Stimulated activated CD8-positive, alpha-beta memory T cell treated with anti-CD3 and anti-CD28 coated beads, Interleukin-7, amount 100 ng/mL, for 1 hour (primary cell): ENCODE measurements at places on chromosomes 3 and 15.

GRCh38 chr3:103657756-103658155 is 1222.9 kb downstream of the ZPLD1 start:
- DNase-seq = no peak

DNA sequence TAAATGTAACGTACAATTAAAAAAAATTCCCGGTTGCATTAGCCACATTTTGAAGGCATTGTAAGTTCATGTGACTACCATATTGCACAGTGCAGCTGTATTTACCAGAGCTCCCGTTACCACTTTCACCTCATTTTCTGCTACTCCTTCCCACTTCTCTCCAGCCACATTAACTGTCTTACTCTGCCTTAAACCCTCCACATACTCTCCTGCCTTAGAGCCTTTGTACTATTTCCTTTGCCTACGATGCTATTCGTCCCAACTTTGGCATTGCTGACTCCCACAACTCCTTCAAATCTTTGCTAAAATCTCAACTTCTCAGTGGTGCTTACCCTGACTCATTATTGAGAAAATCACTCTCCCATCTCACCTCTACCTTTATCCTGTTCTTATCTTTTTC is 115.2 kb downstream of the CADM2 start:
- no peak for DNase-seq

DNA sequence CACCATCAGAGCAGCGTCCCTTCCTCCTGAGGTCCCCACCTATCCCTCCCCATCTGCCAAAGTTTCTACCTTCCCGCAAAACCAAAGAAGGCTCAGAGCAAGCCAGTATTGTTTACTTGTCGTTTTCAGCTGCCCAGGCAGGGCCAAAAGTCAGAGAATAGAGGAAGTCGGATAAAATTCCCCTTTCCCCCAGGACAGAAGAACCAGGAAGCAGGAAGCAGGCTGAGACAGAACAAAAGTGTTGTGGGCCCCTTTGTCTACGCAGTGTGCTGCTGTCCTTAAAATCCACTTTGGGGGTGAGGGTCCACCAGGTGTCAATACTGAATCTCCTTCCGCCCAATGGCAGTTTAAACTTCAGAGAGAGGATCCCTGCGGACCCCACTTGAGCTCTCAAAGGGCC is 18.5 kb upstream of the RPL32 start:
- DNase-seq = no peak

- DNase-seq = no peak
These were observed 84.0 kb upstream of the SKOR1 start for GRCh38 chr15:67741308-67741707.

GRCh38 chr3:37256447-37256846 is 82.1 kb upstream of the LRRFIP2 start:
- DNase-seq = no peak

DNA sequence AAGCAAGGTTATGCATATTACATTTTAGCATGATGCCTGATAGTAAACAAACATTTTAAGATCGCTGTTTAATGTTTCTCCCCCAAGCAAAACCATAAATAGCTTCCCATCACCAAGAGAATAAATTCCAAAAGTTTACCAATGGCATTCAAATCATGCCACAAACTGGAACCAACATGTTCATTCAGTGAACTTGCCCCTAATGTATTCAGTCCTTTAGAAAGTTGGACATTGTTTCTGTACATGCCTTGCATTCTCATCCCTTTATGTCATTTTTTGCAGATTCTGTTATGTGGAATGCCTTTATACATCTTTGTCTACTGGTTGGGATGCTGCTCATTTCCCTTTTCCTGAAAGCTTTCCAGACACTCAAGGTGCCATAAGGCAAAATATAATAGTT is 105.5 kb downstream of the PYDC2 start:
- no peak for DNase-seq

GRCh38 chr3:55074796-55075195 is 146.9 kb upstream of the LRTM1 start:
- no peak for DNase-seq

- DNase-seq = no peak
These were observed 375.5 kb upstream of the CFAP20DC start for GRCh38 chr3:59425371-59425770.

GRCh38 chr3:12839156-12839946 is 2.0 kb downstream of the RPL32 start:
- DNase-seq = no peak

- DNase-seq = no peak
These were observed 216.1 kb downstream of the PTPRG start for GRCh38 chr3:61777483-61777882.

- no peak for DNase-seq
These were observed 70.2 kb upstream of the BFSP2 start for GRCh38 chr3:133329626-133330025.

GRCh38 chr3:133271539-133271938 is 128.3 kb upstream of the BFSP2 start:
- no peak for DNase-seq

GRCh38 chr3:11392014-11392859 is 120.0 kb downstream of the ATG7 start:
- no peak for DNase-seq

DNA sequence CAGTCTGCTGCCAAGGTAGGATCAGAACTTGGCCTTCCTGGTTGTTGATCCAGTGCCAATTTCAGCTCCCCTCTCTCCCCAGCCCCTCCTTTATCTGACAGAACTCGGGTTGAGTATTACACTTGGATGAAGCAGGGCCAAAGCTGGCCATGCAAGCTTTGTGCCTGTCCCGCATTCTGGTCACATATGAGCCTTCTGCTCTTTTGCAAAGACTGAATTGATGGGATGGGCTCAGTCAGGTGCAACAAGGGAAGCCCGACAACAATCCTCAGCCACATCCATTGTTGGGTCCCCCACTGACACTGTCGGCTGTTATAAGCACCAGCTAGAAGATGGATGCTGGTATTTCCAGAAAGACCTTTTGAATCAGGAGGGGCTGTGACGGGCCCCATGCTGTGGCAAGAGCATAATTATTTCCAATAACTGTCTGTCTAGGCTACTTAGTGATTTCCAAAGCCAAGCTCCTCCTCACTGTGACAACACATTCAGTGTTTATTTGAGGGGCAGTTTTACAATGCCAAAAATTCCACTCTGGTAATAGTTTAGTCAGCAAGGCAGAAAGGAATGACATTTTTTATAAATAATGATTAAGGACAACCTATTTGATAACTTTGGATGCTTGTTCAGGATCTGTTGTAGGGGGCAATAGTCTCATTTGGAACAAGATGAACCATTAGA is 146.8 kb upstream of the FRMD4B start:
- no peak for DNase-seq

- no peak for DNase-seq
These were observed 13.1 kb upstream of the LRTM1 start for GRCh38 chr3:54940971-54941370.

DNA sequence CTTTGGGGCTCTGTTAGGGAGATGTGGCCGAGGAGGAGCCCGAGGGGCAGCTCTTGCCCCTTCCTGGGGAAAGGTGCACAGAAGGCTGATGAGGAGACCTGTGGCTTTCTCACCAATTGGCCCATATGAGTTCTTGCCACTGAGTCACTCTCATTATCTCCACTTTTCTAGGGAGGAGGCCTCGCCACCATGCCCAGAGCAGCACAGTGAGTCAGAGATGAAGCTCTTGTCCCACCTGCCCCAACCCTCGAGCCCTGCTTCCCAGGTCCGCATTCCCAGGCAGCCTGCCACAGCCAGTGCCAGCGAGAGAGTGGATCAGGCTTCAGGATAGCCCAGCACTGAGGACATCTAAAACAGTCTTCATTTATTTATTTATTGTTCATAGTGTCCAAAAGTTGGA is 53.5 kb downstream of the AMOTL2 start:
- DNase-seq = no peak

- no peak for DNase-seq
These were observed 46.2 kb downstream of the CTDSPL start for GRCh38 chr3:37907906-37908305.

DNA sequence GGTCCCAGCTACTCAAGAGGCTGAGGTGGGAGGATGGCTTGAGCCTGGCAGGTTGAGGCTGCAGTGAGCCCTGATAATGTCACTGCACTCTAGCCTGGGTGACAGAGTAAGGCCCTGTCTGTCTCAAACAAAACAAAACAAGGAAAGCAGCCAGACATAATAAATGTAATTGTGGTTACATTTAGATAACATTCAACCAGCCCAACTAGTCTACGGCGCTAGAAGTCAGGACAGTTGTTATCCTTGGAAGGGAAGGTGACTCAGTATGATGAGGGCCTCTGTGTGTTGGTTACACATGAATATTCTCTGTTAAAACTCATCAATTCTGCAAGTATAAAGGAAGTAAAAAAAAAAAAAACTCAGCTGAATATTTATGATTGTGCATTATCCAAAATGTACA is 27.0 kb upstream of the CSPG5 start:
- DNase-seq = no peak

- DNase-seq = no peak
These were observed 297.6 kb downstream of the TBC1D5 start for GRCh38 chr3:17444865-17445264.

- no peak for DNase-seq
These were observed 116.5 kb downstream of the CMSS1 start for GRCh38 chr3:99933971-99934750.

DNA sequence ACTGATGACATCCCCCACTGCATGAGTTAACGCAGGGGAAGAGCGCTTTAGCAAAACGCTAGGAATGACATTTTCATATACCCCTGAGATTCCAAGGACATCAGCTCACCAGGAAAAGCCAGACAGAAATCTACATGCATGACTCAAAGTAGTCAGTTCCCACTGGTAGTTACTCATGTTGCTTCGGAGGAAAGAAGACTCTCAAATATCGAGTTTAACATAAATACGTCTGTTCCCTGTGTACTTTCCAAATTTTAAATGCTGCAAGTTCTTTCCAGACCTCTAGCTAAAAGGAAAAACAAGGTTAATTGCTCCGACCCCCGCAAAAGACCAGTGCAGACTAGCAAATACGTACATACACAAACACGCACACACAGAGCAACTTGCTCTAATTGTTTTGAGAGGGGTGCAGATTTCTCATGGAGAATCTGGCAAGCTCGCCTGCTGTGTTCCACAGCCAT is 115.4 kb upstream of the PRICKLE2 start:
- no peak for DNase-seq

GRCh38 chr15:81885135-81885534 is 160.7 kb downstream of the MEX3B start:
- DNase-seq = no peak

DNA sequence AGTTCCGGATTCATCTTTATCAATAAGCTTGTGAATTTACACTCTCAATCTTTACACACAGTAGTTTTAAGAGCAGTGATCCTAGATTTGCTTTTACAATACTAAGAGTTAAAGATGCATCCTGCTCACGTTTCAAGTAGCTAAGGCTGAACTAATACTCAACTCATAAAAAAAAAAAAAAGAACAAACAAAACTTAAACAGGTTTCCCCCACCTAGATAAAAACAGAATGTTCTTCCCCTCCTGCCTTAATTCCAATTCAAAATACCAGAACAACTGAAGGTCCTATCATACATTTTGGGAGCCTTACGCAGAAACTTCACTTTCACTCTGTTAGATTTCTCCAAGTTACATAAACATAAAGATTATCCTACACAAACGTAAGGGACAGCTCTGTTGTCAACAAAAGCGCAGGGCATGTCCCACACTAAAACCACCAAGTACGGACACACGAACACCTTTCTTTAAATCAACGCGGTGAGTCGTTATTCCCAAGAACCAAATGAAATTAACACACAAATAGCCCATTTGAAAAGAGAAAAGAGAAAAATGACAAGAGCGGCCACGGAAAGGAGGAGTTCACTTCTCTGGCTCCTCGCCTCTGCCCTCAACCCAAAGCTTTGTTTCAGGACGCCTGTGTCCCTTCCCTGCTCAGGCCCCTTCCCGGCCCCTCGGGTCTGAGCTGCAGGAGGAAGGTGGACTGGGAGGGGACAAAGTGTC is 941 bp downstream of the CBLB start:
- DNase-seq = no peak

- no peak for DNase-seq
These were observed 4.3 kb upstream of the UACA start for GRCh38 chr15:70767667-70768066.

- no peak for DNase-seq
These were observed 76.8 kb downstream of the ATP2B2 start for GRCh38 chr3:10428406-10429091.

DNA sequence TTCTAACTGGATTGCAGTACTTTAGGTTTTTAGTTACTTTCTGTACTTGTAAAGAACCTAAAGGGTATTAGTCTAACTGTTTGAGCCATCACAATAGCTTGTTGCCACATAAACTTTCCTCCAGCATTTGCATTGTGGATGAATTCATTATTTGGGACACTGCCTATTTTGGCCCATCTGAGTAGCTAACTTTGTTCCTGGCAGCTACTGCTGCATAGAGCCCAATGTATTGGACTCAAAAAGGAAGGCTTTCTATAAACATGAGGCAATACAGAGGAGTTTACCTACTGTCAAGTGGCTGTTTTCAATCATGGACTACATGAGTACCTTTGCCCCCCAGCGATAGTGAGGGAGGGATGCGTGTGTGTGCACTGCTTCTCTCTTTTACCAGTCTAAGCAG is 1.9 kb downstream of the ROBO2 start:
- DNase-seq = no peak

DNA sequence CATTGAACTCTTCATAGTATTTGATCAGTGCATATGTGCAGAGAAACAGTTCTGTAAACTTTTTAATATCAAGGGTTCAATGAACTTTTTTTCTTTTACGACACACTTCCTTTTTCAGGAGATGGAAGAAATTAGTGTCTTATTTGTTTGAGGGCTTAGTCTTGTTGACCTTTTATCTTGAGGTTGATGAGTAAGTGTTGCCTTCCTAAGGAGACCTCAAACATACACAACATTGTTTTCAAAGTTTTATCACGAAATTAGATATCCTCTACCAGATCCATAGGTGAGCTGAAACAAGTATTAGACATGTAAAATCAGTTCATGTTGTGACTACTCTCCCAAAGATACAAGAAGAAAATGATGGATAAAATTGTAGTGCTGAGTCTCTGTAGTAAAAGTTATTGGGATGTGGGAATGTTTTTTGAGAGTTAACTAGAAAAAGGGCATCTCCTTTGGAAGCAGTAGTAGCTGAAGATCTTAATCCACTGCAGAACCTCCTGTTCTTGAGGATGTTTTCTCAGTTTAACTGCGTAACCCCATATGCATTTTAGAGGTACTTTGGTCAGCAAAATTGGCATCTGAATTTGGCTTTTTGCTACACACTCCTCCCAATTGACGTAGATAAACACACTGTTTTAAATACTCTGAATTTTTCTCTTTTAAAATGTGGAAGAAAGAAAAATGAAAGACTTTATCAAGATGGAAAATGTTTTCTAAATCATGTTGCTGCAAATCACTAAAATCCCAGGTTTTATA is 116.8 kb downstream of the GALK2 start:
- no peak for DNase-seq

- DNase-seq = no peak
These were observed 15.0 kb downstream of the NEK10 start for GRCh38 chr3:27354161-27354560.

GRCh38 chr15:66112388-66112787 is 141.2 kb downstream of the MEGF11 start:
- no peak for DNase-seq

DNA sequence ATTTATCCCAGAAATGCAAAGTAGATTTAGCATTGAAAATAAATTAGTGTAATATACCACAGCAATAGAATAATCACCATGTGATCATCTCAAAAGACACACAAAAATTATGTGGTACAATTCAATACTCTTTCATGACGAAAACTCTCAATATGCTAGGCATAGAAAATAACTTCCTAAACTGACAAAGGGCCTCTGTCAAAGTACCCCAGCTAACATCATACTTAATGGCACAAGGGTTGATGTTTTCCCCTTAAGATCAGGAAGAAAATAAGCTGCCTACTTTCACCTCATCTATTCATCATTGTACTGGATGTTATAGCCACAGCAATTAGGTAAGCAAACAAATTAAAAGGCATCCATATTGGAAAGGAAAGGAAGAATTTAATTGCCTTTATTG is 22.7 kb upstream of the NIPA2 start:
- DNase-seq = no peak
